Foreskin keratinocyte (primary cell): ENCODE measurements at places on chromosomes 1 and 21. TPM values are rescaled to one million over a fixed set of nuclear protein-coding genes. Genes with fewer than 3 reads are reported as not detected.

Gene SLC44A3
- 2.0 and 2.1 TPM in 2 replicates for total RNA-seq

Gene SOX13
- 9.5 and 10.6 TPM in 2 replicates for total RNA-seq

Gene SLAMF6
- total RNA-seq, result not detected in 2 replicates

Gene OR6K3
- total RNA-seq, result not detected in 2 replicates

Gene BSND
- total RNA-seq, result not detected in 2 replicates

Gene ATP6V1G3
- total RNA-seq, result not detected in 2 replicates

Gene LGR6
- total RNA-seq, result 0.21 and 0.78 TPM in 2 replicates

Gene CCSAP
- total RNA-seq, result 10.4 and 11.6 TPM in 2 replicates

Gene RIPPLY3
- 0.78 and 0.88 TPM in 2 replicates for total RNA-seq

Gene AMY1C
- not detected in 2 replicates for total RNA-seq

Gene LBR
- total RNA-seq, result 51.3 and 66.1 TPM in 2 replicates

Gene SFN
- total RNA-seq, result 2,642 and 2,753 TPM in 2 replicates

Gene GJA8
- total RNA-seq, result not detected in 2 replicates

Gene TSSK3
- total RNA-seq, result 0.65 TPM in 1 of 2 replicates, not detected in the other

Gene PTPN14
- total RNA-seq, result 47.6 and 48.2 TPM in 2 replicates

Gene GPR37L1
- 0.03 TPM in 1 of 2 replicates, not detected in the other for total RNA-seq

Gene MAP10
- total RNA-seq, result 0.99 and 1.0 TPM in 2 replicates
